ENCODE measurements at places on chromosomes 4 and X.
A peak's percentile ranks its signal among the peaks of the same experiment; 100 is the strongest.

- no peak for DNase-seq
Measured at GRCh38 chr4:124017185-124017785, 620.7 kb downstream of the SPRY1 start.

GRCh38 chr4:2263926-2264321 is 2.0 kb upstream of the MXD4 start:
- DNase-seq: no peak

DNA sequence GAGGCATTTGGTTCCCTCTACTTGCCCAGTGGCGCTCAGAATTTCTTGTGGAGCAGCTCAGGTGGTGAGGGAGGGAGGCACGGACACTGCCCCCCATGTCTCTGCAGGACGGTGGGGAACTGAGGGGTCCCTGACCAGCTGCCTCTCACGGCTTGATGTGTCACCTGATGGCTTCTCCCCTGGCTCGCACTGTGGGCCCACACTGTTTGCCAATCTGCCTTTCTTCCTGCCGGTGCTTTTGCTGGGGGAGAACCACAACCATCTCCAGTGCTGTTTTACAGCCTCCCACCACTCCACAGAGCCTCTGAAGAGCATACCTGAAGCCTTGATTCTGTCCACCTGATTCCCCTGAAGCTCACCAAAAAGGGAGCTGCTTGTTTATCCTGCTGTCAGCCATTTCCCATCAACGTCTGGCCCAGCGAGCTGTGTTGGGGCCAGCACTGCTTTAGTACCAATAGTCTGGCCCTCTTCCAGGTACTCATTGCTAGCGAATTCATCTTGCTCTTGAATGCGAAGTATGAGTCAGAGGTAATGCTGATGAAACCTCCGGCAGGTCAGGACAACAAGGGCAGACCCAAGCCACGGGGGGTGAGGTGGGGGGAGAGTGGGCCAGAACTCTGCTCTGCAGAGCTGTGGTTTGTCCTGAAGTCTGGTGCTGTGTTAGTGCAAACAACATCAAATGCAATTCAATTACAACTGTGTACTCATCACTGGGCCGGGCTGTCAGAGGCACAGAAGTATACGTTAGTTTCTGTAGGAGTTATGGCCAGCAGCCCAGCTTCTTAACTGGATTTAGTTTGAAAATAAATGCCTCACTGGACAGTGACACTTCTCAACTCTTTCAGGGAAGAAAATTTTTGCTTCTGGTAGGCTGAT is 208.3 kb upstream of the JADE1 start:
- DNase-seq: peak; percentile 82

DNA sequence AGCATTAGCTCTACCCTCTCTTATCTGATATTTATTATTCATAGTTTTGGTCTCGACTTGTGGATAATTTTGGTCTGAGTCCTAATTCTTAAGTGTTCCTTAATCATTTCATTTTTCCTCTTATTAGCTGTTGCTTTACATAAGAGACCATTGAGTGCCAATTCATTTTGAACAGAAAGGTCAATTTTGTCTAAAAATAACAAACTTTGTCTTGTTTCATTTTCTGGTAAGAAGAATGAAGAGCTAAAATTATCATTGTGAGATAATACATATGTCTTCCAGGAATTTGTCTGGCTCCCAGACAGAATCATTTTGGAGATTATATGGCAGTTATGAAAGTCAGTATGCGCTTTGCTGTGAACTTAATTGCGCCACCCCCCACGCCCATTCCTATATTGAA is 1471.8 kb downstream of the PCDH7 start:
- DNase-seq: no peak

DNA sequence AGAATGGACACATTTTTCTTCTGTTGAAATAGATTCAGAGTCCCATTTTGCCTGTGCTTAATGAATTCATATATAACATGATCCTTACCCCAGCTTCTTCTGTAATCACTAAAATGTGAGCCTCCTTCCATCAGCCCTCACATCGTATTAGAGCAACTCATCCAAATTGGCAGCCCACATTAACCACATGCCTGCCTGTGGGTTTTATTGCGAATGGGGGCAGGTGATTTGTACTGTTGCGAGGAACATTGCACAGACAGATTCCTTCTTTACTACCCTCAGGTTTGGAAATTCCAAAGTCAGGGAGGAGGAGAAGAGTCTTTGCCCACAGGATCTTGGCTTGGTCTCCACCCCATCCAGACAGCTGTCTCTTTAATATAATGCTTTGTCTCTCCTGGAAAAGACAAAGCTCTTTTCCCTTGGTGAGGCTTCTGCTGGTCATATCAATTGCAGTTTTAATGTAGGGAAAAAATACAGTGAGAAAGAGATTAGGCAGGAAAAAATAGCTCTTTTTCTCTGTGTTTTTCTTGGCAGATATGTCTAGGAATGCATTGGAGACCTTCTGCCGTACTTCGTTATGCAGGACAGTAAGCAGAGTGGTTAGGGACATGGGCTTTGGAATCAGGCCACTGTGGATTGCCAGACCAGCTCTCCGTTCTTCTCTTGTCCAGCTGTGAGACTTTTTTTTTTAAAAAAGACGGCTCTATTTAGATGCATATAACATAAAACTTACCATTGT is 371.2 kb downstream of the AFF2 start:
- no peak for DNase-seq

DNA sequence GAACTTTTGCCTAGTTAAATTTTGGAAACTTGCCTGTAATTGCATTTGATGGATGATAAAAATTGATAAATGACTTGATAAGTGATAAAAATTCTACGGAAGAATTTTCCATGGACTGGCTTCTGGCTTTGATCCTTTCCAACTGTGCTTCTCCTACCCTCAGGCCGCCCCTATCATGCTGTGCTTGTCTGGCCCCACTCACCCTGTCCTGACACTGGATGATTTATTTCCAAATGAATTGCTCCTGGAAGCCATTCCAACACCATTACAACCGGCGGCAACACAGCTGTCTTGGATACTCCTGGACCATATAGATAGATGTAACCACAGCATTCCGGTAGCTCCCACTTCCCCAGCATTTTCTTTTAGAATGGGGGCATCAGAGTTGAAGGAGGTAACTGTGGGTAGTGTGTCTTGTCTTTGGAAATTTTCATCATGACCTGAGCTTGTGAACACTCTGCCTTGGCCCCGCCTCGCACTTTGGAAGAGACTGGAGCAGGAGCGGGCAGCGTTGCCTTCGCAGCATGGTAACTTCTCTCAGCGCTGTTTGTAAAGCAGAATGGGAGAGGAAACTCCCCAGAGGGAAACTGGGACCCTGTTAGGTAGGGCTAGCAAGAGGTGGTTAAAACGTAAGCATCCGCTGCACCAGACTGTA is 77.4 kb downstream of the TBL1X start:
- DNase-seq: no peak

DNA sequence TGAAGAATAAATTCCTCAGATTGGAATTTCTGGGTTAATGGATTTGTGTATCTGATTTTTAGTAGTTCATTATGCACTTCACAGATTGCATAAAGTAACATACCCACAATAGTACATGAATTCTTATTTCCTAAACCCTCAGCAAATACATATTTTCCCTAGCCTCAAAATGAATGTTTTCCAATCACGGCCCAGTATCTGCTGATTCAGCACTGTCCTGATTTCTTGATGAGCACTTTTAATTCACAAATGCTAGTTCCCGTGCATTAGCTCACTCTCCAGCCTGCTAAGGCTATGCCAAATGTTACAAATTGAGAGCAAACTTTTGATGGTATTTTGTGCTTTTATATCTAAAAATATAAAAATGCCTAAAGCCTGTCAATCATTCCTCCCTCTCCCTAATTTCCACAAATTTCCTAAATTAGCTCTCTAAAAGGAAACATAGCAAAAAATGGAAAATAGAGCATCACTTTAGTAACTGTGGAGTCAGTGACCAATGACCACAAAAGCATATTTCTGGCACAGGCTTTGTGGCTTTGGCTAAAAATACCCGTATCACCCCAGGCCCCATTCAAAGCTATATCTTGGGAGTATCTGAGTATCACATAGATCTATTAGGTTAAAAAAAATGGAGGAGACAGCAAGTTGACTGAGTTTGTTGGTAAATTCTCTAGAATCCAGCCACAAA is 75.5 kb downstream of the NAF1 start:
- DNase-seq: no peak

DNA sequence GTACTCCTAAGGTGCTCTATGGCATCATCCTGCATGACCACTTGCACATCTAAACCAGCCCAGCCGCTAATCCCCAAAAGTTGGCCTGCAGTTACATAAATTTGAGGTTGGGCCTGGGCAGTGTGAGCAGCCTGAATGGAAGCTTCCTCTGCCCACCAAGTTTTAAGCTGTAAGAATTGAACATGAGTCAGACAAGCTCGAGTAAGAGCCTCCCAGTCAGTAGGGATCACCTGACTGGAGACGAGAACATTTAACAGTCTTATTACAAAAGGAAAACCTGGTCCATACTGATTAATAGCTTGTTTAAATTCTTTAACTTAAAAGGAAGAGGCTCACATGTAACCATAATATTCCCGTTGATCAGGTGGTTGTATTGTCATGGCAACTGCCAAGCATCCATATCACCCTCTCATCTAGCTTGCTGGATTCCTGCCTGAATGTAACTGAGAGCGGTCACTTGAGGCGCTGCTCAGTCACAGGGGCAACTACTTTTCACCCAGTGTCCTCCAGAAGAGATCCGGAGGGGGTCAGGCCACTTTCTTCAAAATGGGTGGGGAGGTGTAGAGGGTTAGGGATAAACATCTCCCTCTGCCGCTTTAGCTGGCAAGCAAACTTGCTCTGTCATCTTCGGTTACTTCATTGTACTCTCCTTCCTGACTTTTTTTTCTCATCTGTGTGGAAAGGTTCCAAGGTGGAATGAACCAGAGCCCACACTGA is 56.6 kb upstream of the WDR1 start:
- DNase-seq: no peak

DNA sequence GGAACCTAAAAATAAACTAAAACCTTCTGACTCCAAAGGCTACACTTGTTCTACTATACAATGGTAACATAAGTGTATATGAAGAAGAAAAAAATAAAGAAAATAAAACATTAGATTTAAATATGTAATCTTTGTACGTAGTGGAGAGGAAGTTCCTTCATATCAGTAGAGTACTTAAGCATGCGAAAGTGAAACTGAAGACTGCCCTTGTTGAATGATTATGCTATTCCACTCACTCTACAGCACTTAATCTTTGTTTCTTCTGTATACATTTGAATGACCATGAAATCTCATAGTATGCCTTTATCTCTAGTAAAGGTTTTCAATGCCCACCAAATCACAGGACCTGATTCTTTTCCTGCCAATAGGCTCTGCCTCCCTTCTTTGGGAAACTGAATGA is 78.9 kb downstream of the NDST3 start:
- DNase-seq: no peak

DNA sequence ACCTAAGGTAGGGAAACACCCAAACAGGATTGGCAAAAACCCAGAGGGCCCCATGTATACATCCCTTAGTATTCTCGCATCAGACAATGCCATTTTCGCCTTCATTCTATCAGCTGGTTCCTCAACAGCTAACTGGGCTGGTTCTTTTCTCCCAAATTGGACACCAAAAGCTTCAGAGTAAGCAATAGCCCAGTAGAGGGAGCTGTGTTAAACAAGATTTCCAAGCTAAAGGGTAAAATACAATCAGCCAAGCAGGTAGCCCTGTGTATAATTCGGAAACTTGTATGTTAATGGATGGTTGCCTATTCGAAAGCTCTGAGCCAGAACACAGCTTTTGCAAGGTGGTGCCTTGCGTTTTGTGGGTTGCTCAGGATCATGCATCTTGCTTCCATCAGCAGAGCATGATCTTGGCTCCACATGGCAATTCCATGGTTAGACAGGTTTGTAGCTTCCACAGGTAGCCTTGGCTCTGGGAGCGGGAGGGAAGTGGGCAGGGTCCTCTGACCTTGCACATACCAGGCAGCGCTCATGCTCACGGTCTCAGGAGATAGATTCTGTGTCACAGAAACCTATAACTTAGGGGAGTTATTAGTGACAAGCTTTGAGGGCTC is 115.2 kb upstream of the LNX1 start:
- DNase-seq: no peak

DNA sequence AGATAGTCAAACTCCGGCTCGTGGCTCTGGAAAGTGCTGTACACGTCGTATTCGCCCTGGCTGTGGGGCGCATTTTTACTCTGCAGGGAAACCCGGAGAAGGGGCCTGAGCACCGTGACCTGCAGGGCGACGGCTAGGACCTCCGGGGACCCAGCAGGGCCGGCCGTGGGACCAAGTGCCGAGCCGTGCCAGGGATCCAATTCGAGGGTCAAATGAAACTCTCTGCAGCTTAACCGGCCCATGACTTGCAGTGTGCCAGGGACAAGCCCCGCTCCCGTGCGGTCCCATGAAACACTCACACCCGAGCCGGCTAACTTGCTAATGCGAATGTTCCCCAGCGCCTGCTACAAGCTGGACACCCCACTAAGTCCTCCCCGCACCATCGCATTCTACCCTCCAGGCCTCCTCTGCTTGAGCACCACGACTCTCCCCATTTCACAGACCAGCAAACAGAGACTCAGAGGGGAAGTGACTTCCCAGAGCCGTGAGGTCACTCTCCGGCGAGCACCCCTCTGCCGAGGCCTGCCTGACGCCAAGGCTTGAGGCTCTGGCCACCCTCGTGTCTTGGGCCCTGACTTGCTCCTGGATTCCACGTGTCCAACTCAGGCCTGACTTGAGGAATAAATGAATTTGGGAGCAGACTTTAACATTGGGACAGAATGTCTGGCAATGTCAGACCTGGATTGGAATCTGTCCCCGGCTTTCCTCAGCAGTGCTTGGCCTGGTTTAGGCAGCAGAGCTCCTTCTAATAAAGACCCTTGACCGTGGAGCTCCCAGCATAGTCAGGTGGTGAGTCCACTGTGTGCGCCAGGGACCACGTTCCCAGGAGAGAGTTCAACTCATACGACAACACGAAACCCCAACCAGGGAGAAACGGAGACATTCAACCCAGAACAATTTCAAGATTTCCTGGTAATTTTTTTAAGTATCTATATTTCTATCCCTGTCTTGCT is 93.6 kb downstream of the PPP2R2C start:
- no peak for DNase-seq

DNA sequence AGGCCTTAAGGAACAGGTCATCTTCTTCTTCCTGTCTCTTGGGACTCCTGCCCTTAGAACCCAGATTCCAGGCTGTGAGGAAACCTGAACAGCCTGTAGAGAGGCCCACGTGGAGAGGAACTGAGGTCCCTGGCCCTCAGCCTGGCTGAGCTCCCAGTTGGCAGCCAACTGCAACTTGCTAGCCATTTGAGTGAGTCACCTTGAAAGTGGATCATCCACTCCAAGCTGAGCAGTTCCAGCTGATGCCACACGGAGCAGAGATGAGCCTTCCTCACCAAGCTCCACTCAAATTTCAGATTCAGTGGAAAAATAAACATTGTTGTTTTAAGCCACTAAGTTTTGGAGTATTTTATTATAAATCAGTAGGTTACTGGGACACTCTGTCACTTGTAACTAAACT is 392.5 kb downstream of the BCOR start:
- DNase-seq: peak; percentile 37

- no peak for DNase-seq
Measured at GRCh38 chrX:68823413-68824151, 5.2 kb upstream of the EFNB1 start.

- DNase-seq: no peak
Measured at GRCh38 chr4:59341506-59341905, 1858.6 kb upstream of the ADGRL3 start.

- no peak for DNase-seq
Measured at GRCh38 chrX:104108955-104109354, 3.4 kb upstream of the ZCCHC18 start.
